ENCODE measurements at places on chromosomes 5 and 9. TPM values are rescaled to one million over a fixed set of nuclear protein-coding genes. Genes with fewer than 3 reads are reported as not detected.

The RAI14 gene
- total RNA-seq: 182 TPM

The CDH6 gene
- total RNA-seq: 10.6 TPM

The PLEKHG4B gene
- not detected for total RNA-seq

The RNF183 gene
- total RNA-seq: not detected

The FOXD4 gene
- 0.09 TPM for total RNA-seq

The IFNA21 gene
- total RNA-seq: not detected

The SLC36A1 gene
- 2.6 TPM for total RNA-seq

The KCNV2 gene
- not detected for total RNA-seq

The CDH18 gene
- total RNA-seq: under 0.01 TPM

The BDP1 gene
- total RNA-seq: 23.0 TPM

The LURAP1L gene
- 3.9 TPM for total RNA-seq

The LCP2 gene
- total RNA-seq: not detected

The TTC1 gene
- 39.9 TPM for total RNA-seq

The GFPT2 gene
- 24.8 TPM for total RNA-seq

The PTGS1 gene
- total RNA-seq: 1.8 TPM

The SLC27A6 gene
- total RNA-seq: 0.09 TPM

The SCGB3A1 gene
- not detected for total RNA-seq

The PCA3 gene
- 0.90 TPM for total RNA-seq

The GPR150 gene
- 0.19 TPM for total RNA-seq

The STPG3 gene
- not detected for total RNA-seq
